ENCODE measurements at places on chromosomes 11 and 22.

- DNase-seq = no peak
These were observed 54.0 kb downstream of the MIAT start for GRCh38 chr22:26711205-26711963.

GRCh38 chr22:24105631-24106030 is 75.7 kb upstream of the SUSD2 start:
- DNase-seq = no peak

DNA sequence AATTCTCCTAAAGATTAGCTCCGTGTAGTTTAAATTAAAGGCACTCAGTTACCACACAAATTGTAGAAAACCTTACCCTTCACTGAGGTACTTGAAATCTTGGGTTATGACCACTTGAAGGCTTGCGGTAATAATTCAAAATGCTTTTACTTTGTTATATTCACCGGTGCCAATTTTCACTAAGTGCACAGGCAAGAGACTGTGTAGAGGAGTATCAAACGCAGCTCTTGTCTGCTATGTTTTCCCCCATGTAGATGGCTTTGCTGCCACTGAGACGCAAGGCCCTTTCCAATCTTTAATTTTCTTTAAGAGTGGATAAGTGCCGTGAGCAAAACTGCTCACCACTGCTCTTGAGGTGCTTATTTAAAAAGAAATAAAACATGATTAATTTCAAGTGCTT is 155.8 kb downstream of the CADM1 start:
- DNase-seq = no peak

DNA sequence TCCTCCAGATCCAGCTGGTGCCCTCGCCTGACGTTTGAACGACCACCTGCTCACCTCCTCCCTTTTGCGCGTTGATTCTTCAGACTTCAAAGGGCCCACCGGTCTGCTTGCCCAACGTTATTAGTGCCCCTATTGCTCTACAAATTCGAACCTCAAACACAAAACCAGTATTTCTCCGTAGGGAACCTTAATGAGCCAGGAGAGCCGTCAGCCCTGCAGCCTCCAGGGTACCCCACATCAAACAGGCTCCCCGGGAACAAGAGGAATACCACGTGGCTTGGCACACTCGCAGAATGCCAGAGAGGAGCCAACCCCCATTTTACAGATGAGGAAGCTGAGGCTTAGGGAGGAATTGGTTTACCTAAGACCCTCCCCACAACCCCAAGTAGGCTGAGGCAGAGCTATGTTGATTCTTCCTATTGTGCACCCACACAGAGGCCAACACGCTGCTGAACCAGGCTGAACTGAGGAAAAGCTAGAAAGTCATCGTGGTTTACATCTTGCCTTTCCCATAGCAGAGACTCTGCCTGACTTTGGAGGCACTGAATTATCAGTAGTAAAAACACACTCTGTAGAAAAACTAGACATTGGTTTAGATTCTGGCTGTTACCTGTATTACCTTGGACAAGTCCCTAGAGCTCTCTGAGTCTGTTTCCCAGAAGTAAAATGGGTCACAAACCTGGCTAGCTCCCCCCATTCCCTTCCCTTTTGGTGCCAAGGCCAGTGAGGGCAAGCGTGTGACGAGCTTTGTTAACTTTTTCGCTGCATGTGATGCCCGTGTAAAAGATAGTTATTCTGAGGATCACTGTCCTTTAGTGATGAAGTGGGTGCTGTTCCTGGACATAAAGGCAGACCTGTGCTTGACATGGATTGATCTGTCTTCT is 764 bp downstream of the TKFC start:
- DNase-seq = no peak

DNA sequence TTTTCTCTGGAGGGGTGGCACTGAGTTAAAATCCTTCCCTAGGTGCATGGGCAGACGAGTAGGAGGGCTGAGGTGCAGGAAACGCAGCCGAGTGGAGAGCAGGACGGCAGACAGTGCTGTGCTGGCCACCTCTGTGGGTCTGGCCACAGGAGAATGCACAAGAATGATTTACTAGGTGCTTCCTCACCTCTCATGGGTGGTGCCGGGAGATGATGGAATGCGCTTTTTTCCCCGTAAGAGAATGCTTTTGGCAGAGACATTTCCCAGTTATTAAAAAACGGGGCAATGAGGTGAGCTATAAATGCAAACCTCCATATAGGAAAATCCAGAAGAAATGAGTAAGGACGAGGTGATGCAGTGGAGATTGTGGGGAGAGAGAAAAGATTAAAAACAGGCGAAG is 86.1 kb downstream of the ADAMTS15 start:
- no peak for DNase-seq

- no peak for DNase-seq
These were observed 1.1 kb downstream of the PANX1 start for GRCh38 chr11:94129512-94130297.

DNA sequence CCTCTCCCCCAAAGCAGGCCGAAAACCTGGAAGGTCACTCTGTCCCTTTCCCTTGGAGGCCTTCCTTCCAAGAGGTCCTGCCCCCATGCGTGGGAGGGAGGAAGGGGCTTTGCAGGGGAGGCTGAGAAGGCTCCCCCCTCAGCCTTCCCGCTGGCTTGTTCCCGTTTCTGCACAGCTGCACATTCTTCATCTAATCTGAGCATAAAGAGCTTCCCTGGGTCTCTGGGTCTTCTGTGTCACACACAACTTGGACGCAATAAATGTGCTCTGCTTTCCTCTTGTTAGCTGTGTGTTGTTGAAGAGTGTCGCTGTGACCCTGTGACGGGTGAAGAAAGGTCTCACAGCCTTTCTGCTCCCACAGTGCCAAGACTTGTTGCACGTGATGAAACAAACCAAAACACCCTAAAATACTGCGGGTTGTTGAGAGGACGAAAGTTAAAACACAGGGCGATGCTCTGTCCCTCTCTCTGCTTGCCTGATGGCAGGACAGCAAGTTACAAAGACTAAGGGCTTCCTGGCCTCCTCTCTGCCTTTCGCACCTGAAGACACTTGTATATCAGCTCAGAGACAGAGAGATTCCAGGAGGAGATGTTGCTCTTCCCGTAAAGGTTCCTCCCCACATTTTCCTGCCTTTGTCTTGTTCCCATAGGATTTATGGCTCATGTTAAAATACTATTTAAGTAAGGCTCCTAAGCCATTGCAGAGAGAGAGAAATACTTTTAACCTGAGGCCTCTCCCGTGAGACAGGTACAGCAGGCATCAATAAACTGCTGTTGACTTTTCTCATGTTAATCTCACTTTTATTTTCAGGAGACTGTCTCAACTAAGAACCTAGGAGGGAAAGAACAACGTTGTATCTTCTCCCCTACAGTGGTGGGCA is 15.4 kb upstream of the IFITM3 start:
- no peak for DNase-seq

- DNase-seq = no peak
These were observed 172.0 kb upstream of the ARHGAP42 start for GRCh38 chr11:100515087-100515486.

GRCh38 chr11:11750017-11750878 is 91.5 kb upstream of the USP47 start:
- no peak for DNase-seq

DNA sequence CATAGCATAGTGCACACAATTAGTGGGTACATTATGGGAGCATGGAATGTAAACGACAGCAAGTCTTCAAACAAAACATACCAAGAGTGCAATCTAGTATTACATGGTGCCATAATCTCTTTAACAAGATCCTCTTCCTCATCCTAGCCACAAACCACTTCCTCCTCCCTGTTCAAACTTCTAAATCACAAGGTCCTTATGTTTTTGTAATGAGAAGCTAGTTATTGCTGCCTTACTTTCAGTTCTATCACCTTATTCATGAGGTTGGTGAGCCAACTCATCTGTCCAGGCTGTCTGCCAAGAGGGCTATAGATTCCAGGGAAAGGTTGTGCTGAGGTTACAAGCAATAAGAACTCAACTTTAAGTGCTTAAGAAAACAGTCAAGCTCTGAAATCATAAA is 195.4 kb upstream of the ARHGAP20 start:
- no peak for DNase-seq

DNA sequence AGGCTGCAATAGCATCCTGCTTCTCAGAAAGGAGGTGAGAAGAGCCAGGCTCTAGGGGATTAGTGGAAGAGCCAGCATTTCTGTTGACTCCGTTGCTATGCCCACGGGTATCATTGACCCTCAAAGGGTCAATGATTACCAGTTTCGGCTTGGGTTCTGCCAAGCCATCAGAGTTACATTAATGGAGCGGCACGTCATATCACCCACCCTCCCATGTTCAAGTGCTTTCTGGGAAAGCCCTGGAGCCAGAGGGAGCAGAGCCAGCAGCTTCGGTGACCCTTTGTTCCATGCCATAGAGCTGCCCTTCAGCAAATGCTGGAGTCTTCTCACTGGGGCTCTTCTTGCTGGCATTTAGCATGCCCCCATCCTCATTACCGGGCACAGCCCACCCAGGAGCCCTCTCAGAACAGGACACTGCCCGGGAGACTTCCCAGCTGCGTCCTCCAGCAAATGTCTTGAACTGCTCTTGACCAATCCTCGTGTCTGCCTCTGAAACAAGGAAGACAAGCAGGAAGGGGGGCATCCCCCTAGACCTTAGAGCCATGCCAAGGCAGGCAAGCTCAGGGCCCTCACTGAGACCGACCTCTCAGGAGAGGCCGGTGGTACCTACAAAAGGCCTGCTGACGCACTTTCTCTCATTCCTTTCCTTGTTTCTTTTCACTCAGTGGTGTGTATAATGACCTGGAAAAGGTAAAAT is 14.6 kb downstream of the KCNJ1 start:
- no peak for DNase-seq

DNA sequence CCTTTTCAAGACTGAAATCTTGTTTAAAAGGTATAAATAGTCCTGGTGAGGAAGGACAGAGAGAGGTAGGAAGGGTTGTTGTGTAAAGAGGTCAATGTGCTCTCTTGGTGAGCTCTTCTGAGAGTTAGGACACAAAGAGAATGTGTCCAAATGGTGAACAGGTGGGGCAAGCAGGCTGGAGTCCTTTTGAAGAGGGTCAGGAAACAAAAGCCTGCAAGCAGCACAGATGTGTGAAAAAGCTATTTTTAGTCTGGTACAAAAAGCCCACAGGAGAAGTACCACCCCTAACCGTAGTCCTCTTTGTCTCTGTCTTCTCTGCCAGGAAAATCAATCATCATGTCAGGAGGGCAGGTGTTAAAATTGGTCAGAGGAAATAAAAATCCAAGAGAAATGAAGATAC is 54.4 kb upstream of the SYN3 start:
- no peak for DNase-seq

DNA sequence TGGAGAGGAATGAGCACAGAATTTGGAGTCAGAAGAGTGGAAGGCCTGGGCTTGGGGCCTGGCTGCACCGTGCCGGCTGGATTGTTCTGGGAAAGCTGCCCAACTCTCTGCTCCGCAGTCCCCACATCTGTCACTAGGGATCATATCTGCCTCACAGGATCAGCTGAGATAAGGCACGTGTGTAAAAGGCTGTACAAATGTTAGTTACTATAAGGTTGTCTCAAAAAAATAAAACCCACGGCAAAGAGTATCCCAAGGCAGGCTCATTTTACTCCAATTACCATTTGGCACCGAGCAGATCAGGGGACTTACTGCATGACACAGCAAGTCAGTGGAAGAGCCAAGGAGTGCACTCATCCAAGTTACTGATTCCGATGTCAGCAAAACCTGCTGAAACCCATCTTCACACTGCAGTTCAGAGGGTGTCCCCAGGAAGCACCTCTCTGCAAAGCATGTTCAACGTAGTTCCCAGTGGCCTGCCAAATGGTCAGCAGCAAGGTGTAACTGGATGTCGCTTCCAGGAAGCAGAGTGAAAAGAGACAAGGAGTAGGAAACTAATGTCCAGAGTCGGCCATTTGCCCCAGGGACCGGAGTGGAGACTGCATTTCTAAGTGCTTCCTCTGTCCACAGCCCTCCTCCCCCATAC is 18.1 kb upstream of the MRTFA start:
- DNase-seq = no peak

GRCh38 chr11:2314525-2315394 is 12.9 kb downstream of the TSPAN32 start:
- no peak for DNase-seq

DNA sequence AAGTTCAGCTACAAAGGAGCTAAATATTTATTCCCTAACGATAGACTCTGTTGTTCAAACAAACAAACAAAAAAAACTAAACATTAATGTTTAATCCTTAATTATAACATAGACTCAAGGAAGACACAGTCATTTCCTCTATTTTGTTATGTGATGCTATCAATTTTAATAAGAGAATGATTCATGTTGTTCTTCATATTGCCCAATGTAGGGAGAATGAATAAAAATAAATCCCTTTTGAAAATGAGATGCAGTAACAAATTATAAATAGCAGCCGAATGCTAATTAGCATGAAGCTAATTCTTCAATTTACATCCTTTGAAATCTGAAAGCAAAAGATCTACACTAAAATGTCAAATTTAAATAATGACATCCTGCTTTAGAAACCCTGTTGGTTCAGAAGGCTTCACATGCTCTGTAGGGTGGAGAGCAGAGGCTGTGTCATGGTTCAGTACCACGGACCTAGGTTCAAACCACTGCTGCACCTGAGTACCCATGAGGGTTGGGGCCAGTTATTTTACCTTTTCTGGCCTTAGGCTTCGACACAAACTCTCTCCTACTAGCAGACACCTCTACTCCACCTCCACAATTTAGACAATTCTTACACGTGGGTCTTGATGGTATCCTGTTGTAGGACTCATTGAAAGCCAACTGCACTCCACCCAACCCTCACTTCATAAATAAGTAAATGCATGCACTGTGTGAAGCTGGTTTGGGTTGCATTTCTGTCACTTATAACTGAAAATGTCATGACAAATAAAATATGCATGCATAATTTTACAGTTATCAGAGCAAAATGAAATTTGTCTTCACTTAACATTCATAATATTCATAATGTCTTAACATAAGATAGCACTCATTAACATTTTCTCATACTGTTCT is 89.0 kb downstream of the RRAS2 start:
- DNase-seq = no peak

DNA sequence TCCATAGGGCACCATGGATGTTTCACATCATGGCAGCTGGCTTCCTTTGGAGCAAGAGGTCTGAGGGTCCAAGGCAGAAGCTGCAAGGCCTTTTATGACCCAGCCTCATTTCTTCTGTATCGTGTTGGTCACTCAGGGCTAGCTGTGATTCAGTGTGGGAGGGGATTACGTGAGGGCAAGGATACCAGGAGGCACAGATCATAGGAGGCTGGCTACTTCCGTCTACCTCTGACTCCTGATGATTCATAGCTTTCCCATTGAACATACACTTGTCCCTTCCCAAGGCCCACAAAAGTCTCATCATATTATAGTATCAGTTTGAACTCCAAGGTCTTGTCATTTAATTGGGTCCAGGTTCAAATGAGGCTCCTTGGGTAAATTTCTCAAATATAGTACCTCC is 135.3 kb upstream of the ZBED5 start:
- DNase-seq = no peak
